ENCODE measurements at places on chromosomes 7 and 10. TPM values are rescaled to one million over a fixed set of nuclear protein-coding genes. Genes with fewer than 3 reads are reported as not detected.

The HOXA2 gene
- total RNA-seq, result 4.2 TPM

The TMEM273 gene
- 2.1 TPM for total RNA-seq

The RSPH10B gene
- total RNA-seq, result 0.18 TPM

The SMIM30 gene
- 178 TPM for total RNA-seq

The TAS2R5 gene
- 0.18 TPM for total RNA-seq

The GALNT11 gene
- total RNA-seq, result 50.0 TPM

The MCM10 gene
- 53.1 TPM for total RNA-seq

The PANK1 gene
- total RNA-seq, result 13.6 TPM

The R3HCC1L gene
- total RNA-seq, result 30.6 TPM

The NYAP1 gene
- total RNA-seq, result 0.56 TPM

The GIMAP4 gene
- not detected for total RNA-seq

The BMPER gene
- total RNA-seq, result 0.47 TPM

The FRAT1 gene
- 2.1 TPM for total RNA-seq

The KIFBP gene
- total RNA-seq, result 18.0 TPM

The UNCX gene
- total RNA-seq, result 0.30 TPM

The LRRD1 gene
- total RNA-seq, result 0.05 TPM

The CACNA2D1 gene
- total RNA-seq, result 16.7 TPM

The TMEM213 gene
- total RNA-seq, result not detected

The NPC1L1 gene
- not detected for total RNA-seq

The SNX10 gene
- total RNA-seq, result not detected

The ZNF727 gene
- total RNA-seq, result 3.0 TPM

The LRRTM3 gene
- total RNA-seq, result 0.05 TPM

The DHTKD1 gene
- total RNA-seq, result 24.4 TPM
